SJSA1 (cell line): ENCODE measurements at places on chromosomes 5 and 9. TPM values are rescaled to one million over a fixed set of nuclear protein-coding genes. Genes with fewer than 3 reads are reported as not detected.

The CAMK2A gene
- total RNA-seq, result not detected in 2 replicates

DNA sequence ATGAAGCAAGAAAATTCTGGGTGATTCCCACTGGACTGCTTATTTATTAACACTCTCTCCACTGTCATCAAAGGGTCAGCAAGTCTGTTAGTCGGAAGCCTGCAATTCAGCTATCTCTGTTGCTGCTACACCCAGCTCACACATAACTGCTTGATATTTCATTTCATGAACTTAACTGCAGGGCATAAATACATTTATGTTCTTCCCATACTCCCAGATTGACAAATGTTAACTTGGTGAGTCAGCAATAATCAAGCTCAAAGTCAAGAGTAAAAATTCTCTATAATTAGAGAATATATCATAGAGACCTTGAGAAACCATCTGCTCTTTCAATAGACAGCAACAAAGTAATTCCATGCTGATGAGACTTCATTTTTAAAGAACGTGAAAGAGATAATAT is 198.8 kb downstream of the ADAMTS12 start:
- no peak overlapping the region for H3K27ac ChIP-seq
- H3K4me1 ChIP-seq, result peaks cover 11% of the 10 kb centered on the region
- no peak for DNase-seq
- H3K36me3 ChIP-seq, result no peaks in the 10 kb centered on the region
- H3K4me3 ChIP-seq, result no peak overlapping the region

DNA sequence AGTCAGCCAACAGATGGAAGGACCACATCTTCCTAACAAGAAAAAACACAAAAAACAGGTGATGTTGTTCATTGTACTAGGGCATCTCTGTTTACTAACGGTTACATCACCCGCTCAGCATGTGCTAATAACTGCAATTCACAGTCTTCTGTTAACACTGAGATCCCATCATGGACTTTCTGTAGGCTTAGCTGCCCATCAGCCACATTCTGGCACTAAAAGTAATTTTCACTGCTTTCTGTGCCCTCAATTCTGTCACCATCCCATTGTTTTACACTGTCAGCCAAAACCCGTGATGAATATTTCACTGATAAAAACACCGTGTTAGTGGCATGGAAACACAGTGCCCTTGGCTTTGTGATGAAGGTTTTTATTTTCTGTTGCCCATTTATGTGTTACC is 64.6 kb downstream of the CAST start:
- no peak overlapping the region for H3K27ac ChIP-seq
- no peak for DNase-seq

- H3K4me1 ChIP-seq, result 0 out of 2 replicates have a peak, but pooled peaks cover 9% of the 10 kb centered on the region
- DNase-seq, result no peak
- H3K4me3 ChIP-seq, result no peak overlapping the region
- H3K27me3 ChIP-seq, result no peaks in the 10 kb centered on the region
- H3K27ac ChIP-seq, result no peak overlapping the region
- peaks cover 41% of the 10 kb centered on the region for H3K36me3 ChIP-seq
Observed at GRCh38 chr5:154211641-154212390, 21.3 kb downstream of the GALNT10 start.

GRCh38 chr5:68287976-68288706 is 72.6 kb downstream of the PIK3R1 start:
- peaks cover 17% of the 10 kb centered on the region for H3K36me3 ChIP-seq
- no peak overlapping the region for H3K27ac ChIP-seq
- H3K4me3 ChIP-seq, result peak overlapping the region; percentile 41
- peak; percentile 53 for DNase-seq
- peaks cover 4% of the 10 kb centered on the region for H3K4me1 ChIP-seq
- H3K27me3 ChIP-seq, result no peaks in the 10 kb centered on the region

DNA sequence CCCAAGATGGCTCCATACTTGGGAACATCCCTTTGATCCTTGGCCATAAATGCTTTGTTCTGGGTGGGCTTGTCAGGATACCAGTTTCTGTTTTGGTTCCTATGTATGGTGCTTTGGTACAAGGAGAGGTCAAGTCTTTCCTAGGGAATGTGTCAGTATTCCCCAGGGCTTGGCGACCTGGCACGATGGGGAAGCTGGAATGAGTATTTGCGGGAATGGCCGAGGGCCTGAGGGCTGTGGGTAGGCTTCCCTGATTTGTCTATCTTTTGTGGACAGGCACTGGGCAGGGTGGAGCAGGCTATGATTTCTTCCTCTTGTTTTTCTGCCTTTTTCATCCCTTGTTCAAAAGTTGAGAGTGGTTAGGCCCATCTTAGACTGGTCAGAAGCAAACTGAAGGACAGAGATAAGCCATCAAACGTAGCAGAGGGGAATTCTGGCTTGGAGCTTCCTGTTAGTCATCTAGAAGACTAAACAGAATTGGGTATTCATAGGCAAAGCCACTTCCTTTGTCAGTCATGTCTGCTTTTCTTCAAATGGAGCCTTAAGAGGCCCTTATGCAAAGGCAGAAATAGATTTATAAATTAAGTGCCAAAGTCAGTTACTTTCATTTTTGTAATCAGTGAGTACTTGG is 13.7 kb downstream of the DOCK2 start:
- DNase-seq, result peak; percentile 71
- no peaks in the 10 kb centered on the region for H3K27me3 ChIP-seq
- no peak overlapping the region for H3K4me3 ChIP-seq
- no peaks in the 10 kb centered on the region for H3K36me3 ChIP-seq
- H3K27ac ChIP-seq, result peak overlapping the region; percentile 71

DNA sequence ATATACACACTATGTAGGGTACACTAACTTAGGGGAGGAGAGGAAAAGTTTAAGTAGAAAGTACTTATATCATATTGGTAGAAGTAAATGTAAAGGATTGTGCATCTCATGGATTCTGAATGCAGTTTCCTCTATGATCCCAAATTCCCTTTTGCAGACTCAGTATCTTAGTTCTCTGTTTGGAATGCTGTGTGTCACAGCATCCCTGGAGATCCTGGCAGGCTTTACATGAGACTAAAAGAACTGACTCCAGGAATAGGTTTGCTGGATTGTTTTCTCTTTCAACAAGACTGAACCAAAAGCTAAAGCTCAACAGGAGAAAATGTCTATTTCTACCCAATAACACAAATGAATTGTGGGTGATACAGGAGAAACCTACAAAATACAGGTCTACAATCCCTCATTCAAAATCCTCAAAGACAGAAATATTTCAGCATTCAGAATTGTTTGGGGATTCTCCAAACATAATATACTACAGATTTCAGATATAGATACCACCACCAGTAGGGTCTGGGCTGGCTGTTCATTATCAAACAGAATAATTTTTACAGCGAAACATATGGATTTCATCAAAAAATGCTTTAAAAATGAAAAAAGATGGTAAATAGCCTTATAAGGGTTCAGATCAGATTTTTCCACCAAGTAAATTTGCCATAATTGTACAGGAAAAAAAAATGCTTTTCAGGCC is 324.7 kb upstream of the GRAMD2B start:
- no peaks in the 10 kb centered on the region for H3K27me3 ChIP-seq
- H3K27ac ChIP-seq, result no peak overlapping the region
- H3K4me3 ChIP-seq, result no peak overlapping the region

- no peak overlapping the region for H3K27ac ChIP-seq
- no peak overlapping the region for H3K4me3 ChIP-seq
- no peaks in the 10 kb centered on the region for H3K27me3 ChIP-seq
- no peaks in the 10 kb centered on the region for H3K4me1 ChIP-seq
Observed at GRCh38 chr5:32254881-32255539, 57.7 kb downstream of the MTMR12 start.

- H3K4me3 ChIP-seq, result no peak overlapping the region
- H3K27me3 ChIP-seq, result no peaks in the 10 kb centered on the region
- peaks cover 52% of the 10 kb centered on the region for H3K36me3 ChIP-seq
- H3K27ac ChIP-seq, result no peak overlapping the region
Observed at GRCh38 chr9:121185774-121186403, 15.8 kb downstream of the RAB14 start.

- no peaks in the 10 kb centered on the region for H3K36me3 ChIP-seq
- H3K27me3 ChIP-seq, result no peaks in the 10 kb centered on the region
- peaks cover 20% of the 10 kb centered on the region for H3K4me1 ChIP-seq
Observed at GRCh38 chr9:17613758-17614157, 34.9 kb downstream of the SH3GL2 start.
